ENCODE measurements at places on chromosomes 7 and 10.
A peak's percentile ranks its signal among the peaks of the same experiment; 100 is the strongest.

DNA sequence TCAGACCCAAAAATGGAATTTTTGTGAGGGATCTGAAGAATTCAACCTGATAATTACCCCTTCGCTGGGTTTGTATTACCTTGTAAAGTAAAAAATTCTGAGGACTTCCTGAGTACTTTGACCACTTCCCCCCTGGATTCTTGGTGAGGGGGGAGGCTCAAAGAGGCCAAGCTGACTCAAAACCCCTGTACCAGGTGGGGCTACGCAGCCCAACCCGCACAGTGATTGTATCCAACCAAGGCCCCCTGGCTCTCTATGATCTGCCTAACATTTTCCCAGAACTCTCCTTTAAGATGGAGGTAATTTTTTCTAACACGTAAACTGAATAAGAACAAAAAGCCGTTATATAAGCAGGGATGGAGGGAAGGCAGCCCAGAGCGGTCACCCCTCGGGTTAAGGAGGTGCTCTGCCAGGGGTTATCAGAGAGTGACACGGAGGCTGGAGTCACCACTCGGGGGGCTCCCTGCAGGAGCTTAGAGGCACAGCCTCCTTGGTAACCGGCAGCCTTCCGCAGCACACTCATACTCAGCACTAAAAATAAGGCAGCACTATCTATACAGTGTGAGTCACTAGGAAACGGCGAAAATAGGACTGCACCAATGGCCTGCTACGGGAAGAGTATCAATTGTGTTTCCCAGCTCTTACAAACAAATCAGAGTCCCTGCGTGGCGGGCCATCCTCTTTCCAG is 255.4 kb downstream of the ELMO1 start:
- DNase-seq, result no peak

GRCh38 chr7:128167791-128168666 is 73.0 kb upstream of the LEP start:
- DNase-seq, result no peak

GRCh38 chr10:96843823-96844222 is 11.7 kb downstream of the LCOR start:
- DNase-seq, result no peak

DNA sequence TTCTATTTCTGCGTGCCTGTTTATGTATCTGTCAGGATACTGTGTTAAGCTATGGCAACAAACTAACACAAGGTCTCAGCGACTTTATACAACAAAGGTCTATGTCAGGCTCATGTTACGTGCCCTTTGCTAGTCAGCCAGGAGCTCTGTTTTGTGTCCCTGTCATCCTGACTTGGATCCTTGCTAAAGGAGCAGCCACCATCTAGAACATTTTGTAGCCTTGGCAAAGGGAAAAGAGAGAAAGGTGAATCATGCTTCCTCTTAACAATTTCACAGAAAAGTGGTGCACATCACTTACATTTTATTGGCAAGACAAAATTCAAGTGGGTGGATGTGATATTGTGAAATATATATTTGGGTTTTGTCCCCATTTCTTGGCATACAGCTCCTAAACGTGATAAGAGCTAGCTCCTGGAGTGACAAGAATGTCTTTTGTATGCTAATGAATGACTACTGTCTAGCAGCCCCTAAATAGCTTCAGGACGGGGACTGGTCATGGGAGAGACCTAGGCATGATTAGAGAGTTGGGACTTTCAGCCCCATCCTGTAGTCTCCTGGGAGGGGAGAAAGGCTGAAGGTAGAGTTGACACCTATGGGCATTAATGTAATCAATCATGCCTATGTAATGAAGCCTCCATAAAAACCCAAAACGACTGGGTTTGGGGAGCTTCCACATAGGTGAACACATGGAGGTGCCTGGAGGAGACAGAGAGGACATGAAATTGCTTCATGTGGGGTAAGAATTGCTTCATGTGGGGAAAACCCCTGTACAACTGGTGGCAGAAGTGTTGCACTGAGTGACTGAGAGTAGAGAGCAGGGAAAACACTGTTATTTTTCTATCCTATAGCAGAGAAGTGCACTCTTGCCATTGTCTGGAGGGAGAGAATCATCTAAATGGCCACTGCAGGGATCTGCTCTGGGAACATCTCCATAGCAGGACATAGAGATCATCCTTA is 33.0 kb downstream of the MRPL32 start:
- DNase-seq, result no peak

DNA sequence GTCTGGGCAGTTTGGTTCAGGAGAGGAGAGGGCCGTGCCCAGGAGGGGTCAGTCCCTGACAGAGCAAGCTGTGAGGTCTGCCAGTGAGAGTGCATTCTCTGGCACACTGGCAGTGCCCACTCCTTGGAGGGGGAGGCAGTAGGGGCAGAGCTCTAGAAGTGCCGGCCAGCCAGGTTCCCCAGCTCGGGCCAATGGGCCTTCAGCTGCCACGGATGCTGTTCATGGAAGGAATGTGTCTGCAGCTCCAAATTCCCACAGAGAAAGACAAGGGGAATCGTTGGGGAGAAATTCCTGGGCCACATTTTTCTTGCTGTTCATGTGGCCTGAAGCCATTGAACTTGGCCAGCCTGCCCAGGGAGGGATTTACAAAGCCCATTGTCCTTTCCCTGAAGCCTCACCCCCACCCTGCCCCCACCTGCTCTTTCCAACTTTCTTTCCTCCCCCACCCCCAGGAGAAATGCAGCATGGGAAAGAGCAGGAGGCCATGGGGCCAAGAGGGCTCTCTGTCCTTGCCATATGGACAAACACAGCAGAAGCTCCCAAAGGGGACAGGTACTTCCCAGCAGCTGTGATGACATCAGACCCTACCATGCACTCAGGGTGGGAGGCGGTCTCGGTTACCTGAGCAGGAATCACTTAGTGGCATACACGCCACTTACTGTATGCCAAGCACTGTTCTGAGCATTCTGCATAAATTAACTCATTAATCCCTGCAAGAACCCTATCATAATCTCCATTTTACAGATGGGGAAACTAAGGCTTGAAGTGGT is 70.7 kb downstream of the ARHGAP22 start:
- no peak for DNase-seq

DNA sequence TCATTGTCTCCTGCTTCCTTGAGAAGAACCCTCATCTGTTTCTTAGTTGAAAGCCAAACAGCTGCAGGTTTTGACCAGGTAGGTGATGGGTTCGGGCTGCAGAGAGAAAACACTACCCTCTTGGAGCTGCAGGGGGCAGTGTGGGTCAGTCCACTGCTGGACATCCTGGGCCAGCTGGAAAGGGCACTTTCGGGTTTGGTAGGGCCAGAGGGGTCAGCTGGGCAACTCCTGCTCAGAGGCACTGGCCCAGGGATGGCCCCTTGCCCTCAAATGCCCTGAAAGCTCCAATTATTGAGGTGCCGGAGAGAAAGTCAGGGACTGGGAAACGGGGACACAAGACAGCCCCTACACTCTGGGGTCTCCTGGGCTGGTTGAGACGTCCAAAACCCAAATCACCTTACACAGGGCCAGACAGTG is 90.7 kb downstream of the MKI67 start:
- DNase-seq, result no peak

DNA sequence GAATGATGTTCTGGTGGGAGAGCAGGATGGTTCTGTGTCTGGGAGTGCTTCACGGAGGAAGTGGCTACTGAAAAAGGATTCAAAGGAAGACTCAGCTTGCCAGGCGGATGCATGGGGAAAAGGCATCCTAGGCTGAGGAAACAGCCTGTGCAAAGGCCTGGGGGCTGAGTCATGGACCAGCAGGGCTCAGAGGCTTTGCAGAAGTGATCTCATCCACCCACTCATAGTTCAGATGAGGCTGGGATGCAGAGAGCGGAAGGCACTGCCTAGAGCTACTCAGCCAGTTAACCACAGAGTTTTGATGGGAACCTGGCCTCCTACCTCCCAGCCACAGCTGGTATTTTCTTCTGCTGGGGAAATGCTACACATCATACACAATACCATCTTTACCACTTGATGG is 15.8 kb upstream of the ADAMTS14 start:
- DNase-seq, result no peak

- DNase-seq, result no peak
These were observed 11.1 kb upstream of the PWWP2B start for GRCh38 chr10:132385721-132386418.

- no peak for DNase-seq
These were observed 11.2 kb downstream of the CTBP2 start for GRCh38 chr10:125149036-125149679.

DNA sequence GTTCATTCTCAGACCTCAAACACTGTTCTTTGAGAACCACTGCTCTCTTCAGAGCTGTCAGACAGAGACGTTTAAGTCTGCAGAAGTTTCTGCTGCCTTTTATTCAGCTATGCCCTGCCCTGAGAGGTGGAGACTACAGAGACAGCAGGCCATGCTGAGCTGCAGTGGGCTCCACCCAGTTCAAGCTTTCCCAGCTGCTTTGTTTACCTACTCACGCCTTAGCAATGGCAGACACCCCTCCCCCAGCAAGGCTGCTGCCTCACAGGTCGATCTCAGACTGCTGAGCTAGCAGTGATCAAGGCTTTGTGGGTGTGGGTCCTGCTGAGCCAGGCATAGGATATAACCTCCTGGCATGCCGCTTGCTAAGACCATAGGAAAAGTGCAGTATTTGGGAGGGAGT is 80.5 kb upstream of the CYP2C9 start:
- DNase-seq, result no peak

GRCh38 chr10:77279207-77279606 is 358.4 kb downstream of the KCNMA1 start:
- no peak for DNase-seq

DNA sequence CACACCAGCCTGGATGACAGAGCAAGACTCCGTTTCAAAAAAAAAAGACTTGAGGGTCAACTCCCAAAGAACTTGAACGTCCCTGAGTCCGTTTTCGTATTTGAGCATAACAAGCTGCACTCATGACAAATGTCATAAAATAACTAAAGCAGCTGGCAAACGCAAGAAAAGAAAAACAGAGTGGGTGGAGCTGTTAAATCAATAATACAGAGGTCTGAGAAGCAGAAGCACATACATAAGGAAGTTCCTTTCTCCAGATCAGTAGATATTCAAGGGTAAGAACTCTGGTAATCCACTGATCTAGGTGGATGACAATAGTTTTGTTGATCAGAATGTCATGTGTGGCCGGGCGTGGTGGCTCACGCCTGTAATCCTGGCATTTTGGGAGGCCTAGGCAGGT is 150.1 kb downstream of the FAM107B start:
- DNase-seq, result no peak

DNA sequence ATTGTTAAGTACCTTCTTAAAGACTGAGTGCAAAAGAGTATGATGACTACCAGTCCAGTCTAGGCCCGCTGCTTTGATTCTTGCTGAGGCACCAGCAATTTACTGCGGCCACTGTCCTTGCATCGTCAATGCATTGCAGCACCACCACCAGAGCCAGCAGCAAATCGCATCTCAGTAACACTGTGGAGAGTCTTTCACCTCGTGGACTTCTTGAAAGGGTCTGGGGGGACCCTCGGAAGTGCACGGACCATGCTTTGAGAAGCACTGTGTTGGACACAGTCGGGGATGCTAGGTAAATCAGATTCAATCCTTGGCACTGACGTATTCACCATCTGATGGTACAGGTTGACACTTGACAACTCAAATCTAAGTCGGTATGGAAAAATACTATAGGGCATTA is 493.6 kb downstream of the RPS24 start:
- DNase-seq, result no peak

GRCh38 chr10:106652279-106652678 is 512.2 kb downstream of the SORCS1 start:
- no peak for DNase-seq

- peak; percentile 11 for DNase-seq
These were observed 933.3 kb downstream of the GRID1 start for GRCh38 chr10:85433248-85433647.

DNA sequence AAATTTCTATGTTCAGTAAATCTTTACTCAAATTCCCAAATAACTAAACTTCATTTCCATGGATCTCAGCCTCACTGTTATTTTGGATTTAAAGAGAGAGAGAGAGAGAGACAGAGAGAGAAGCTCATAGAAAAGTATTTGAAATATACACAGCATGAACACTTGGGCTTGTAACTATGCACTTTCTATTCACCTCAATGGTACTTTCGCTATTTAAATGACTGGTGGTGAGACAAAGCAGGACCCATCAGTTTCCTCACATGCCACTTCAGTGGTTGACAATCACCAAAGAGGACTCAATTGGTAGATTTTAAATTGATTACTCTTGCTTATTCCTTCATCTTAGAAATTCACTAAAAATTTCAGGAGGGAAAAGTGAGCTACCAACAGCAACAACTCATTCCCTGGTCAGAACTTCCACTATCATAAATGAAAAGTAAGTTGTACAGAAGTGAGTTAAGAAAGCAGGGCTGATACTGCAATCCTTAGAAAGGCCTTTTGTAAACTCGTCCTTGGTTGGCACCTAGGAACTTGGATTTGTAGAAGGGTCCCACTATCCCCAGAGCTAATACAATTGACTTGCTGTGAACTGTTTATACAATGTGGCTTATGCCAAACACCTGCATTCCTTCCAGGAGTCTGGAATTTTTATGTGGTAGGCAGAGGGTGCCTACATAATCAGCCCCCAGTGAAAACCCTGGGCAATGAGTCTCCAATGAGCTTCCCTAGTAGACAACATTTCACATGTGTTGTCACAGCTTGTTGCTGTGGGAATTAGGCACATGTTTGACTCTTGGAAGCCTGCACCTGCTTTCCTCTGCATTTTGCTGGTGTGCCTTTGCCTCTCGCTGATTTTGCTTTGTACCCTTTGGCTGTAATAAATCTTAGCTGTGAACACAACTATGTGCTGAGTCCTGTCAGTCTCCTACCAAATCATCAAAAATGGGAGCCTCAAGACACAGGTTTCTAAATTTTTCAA is 10.8 kb downstream of the ERLIN1 start:
- no peak for DNase-seq

- DNase-seq, result no peak
These were observed 311.9 kb downstream of the LRMDA start for GRCh38 chr10:75743291-75743778.

GRCh38 chr10:44974082-44974627 is 4.5 kb downstream of the DEPP1 start:
- no peak for DNase-seq

DNA sequence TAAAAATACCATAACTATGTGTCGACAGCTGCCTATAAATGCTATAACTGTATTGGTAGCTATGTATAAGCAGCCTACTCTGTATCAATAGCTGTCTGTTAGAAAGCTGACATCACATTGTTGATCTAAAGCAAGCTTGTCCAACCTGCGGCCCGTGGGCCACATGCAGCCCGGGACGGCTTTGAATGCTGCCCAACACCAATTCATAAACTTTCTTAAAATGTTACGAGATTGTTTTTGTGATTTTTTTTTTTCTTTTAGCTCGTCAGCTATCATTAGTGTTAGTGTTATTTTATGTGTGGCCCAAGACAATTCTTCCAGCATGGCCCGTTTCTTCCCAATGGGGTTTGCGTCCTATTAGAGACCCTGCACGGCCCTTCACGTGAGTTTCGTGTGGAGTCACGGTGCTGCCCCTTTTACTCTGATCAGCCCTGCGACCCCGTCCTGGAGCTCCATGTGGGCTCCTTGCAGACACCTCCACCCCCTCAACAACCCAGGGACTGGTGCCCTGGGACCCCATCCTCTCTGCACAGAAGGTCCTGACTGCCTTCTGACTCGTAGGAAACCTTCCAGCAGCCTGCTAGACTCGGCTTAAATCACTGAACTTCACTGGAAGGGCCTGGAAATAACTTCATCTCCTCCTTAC is 4.5 kb upstream of the PRKAR1B start:
- no peak for DNase-seq

GRCh38 chr7:3649678-3650440 is 348.8 kb downstream of the SDK1 start:
- no peak for DNase-seq
